Amygdala (tissue), 56 donors: ENCODE measurements at places on chromosomes 7 and 10.

DNA sequence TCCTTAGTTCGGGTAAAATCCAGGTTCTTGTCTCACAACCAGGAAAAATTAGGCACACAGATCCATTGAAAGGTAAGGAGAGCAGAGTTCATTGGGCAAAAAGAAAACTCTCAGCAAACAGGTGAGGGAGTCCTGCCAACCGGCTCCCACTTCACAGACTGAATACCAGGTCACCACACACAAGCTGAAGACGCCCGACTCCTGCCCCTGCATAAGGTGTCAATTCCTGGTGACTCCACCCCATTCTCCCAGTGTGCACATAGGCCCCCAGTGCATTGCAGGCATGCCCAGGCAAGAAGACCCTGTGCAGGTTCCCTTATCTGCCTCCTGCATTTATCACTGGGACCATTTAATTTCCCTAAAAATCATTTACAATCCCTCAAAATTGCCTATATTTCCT is 354.6 kb downstream of the LRRTM3 start:
- no peak for DNase-seq

- DNase-seq: no peak
These were observed 29.1 kb downstream of the PAPOLB start for GRCh38 chr7:4832711-4833110.

- no peak for DNase-seq
These were observed 2.7 kb upstream of the IQUB start for GRCh38 chr7:123537026-123537642.

DNA sequence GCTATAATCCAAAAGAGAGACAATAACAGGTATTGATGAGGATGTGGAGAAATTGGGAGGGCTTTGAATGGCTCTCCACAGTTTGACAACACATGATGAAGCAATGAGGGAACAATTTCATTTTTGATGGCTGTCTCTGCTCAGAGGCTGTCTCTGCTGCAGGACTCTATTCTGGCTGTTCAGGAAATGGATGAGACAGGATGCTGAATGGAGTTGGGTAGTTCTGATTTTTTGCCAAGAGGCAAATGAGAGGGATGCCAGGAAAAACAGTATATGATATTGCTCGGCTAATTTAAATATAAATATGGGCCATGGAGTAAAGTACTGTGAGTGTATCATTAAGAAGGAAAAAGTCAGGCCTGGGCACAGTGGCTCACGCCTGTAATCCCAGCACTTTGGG is 16.8 kb downstream of the APBB1IP start:
- DNase-seq: no peak

DNA sequence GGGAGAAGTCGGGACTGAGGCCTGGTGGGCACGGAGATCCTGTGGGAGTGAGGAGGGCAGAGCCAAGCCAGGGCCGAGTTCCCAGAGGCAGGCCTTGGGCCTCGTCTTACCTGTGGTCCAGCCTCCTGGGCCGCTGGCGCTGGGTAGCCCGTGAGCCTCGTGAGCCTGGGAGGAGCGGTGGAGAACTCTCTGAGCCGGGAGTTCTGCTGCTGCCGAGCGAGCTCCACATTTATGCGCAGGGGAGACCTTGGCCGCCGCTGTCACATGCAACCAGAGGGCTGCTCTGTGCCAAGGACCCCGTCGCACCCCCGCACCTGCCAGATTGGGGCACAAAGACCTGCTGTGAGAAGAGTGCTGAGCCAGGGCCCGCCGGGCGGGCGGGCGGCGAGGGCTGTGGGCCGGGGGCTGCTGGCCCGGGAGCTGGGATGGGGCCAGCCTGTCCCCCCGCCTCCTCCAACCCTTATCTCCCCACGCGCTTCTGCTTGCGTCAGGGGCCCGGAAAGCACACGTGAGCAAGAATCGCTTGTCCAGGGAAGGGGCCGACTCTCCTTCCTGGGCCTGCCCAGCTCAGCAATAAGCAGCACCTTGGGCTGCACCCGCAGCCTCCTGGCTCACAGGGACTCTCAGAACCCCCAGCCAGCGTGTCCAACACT is 10.2 kb downstream of the VENTX start:
- no peak for DNase-seq

DNA sequence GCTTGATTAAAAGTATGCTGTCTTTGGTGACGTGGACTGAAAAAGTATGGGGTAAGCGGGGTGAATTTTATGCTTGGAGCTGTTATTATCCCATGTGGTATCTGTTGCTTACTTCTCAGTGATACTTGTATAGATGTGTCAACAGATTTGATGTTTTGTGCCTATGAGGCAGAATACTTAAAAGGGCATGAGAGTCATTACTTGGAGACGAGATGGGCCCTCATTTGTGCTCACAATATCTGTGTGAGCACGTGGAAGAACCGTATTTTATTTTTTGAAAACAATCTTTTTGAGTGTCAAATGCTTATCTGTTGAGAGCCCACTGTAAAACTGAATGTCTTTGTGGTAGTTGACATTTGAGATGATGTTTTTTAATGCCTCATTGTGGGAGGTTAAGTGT is 281.9 kb downstream of the EXOC4 start:
- DNase-seq: no peak

GRCh38 chr7:1455241-1455939 is 3.9 kb downstream of the MICALL2 start:
- DNase-seq: no peak

GRCh38 chr10:91200314-91201212 is 19.9 kb upstream of the PCGF5 start:
- DNase-seq: no peak

DNA sequence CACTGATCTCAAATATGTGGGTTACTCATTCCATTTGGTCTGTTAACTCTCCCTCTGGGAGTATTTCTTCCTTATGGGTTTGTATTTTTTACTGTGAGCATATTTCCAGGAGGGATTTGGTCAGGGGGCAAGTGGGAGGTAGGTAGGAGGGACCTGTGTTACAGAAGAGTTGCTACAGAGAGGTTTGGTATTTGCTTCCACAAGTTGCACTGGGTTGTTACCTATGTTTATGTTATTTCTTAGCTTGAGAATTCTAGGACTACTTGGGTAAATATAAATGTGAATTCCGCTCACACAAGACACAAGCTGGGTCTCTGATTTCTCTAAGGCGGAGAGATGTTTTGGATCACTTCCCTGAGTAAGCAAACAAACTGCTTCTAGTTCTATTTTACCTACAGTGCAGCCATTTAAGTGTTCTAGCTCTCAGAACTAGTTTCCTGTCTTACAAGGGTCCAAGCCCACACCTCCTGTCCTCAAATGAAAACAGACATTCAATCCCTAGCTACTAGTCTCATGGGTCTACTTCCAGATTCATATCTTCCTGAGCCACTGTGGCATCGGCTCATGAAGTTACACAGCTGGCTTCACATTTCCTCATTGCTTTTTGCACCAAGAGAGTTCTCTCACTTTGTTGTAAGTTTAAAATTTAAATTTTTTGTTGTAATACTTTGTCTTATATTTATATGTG is 75.4 kb upstream of the PPP1R3C start:
- DNase-seq: no peak

DNA sequence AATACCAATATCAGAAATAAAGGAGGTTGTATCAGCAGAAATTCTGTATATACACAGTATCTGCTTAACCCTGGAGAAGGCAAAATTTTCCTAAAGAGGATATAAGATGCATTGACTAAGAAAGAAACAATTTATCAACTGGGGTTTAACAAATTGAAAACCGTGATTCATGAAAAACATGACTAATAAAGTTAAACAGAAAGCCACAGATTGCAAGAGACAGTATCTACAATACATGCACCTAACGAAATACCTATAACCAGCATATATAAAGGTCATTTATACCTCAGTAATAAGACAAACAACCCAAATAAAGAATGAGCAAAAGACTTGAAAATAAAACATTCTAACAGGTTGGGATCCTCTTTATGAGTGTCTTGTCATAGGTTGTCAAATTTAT is 101.8 kb downstream of the IQUB start:
- DNase-seq: no peak

DNA sequence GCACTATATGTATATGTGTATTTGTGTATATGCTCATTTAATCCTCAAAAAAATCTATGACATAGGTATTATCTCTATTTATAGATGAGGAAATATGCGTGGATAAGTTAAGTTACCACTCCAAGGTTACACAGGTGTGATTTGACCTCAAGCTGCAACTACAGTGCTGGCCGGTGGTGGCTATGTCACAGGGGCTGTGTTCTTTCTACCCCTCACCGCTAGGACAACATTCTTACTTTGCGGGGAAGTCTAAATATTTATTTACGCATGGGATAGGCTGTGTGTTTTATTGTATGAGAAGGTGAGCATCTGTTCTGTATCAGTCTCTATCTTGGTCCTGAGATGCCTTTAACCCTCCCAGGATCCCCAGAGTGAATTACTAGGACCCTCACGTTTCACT is 60.0 kb downstream of the CREB5 start:
- no peak for DNase-seq

- no peak for DNase-seq
These were observed 29.8 kb downstream of the C10orf67 start for GRCh38 chr10:23314835-23315239.

DNA sequence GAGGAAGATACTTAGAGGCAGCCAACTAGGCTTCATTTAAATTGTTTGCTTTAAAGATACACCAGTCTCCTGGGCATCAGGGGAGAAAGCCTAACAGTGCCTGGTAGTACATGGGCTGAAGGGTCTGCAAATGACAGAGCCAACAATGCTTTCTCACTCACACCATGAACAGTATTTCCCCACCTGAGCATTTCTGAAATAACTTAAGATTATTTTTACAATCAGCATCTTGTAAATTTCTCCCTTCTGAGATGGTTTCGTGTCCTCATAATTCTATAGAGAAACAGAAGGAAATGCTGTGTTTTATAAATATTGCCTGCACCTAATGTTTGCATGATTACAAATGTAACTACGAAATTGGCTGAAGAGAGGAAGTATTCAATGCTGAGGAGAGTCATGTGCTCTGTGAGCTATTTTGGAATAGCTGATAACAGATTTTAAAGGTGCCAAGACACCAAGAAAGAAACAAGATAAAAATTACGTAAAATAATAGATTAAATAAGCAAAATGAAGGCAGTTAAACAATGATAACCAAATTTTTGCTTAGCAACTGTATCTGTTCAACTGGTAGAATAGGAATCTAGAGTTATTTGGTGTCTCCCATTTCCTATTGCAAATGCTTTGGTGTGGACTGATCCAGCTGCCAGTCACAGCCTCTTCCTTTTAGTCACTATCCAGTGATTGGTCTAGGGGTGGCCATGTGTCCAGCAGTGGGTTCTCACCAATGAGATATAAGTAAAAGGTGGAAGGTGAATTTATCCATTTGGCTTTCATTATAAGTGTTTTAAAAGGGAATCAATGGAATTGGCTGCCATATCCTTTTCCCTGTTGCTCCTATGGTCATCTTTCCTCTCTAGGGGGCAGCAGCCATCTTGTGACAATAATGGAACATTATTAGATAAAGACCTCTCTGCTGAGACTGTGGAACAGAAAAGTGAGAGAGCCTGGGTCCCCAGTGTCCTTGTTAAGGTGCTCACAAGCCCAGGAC is 167.9 kb upstream of the SLC26A5 start:
- no peak for DNase-seq

- no peak for DNase-seq
These were observed 199.1 kb upstream of the LYZL2 start for GRCh38 chr10:30828680-30829079.

GRCh38 chr7:20507157-20507556 is 108.3 kb upstream of the ABCB5 start:
- no peak for DNase-seq

- DNase-seq: no peak
These were observed 49.6 kb upstream of the PDGFA start for GRCh38 chr7:569071-569855.

- no peak for DNase-seq
These were observed 5.7 kb upstream of the HSPA12A start for GRCh38 chr10:116748041-116748440.

GRCh38 chr10:97762816-97763215 is 9.0 kb downstream of the SFRP5 start:
- no peak for DNase-seq

DNA sequence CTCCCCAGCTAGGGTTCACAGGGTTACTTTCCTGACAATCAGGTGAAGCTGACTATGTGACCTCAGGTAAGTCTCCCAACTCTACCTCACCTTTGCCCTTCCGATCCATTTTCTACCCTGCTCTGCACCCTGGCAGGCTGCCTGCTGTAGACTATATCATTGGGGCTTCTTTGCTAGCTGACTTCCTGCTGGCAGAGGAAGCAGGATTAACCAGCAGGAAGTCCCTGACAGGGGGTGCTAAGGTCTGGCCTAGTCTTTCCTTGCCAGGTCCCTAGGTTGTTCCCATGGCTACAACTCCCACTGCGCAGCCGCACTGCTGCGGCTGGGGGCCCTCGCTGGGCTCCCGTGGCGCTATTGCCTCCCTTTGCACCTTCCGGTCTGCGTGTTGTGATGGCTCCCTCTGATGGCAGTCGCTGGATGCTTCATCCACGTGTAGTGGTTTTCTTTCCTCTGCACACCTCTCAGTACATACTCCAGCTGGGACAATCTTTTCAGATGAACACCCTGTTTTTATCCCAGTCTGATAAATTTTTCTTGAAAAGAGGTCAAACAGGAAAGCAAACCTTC is 365.9 kb downstream of the REEP3 start:
- no peak for DNase-seq

DNA sequence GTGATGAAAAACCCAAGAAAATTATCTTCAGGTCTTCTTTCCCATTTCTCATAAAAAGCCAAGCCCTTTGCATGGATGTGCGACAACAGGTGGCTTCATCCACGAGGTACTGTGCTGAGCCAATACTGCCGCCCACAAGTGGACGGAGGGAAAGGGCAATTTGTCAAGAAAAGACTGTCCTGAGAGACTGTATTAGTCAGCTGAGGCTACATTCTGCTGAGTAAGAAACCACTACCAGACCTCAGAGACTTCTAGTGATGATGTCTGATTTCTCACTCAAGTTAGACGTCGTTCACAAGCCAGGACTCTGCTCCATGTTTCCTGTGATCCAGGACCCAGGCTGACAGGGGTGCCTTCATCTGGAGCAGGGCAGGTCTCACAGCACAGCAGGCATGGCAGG is 171.5 kb upstream of the CDCA7L start:
- no peak for DNase-seq

GRCh38 chr10:67603701-67604100 is 92.3 kb downstream of the CTNNA3 start:
- DNase-seq: no peak

- no peak for DNase-seq
These were observed 127.2 kb downstream of the CELF2 start for GRCh38 chr10:11144626-11145494.

- DNase-seq: no peak
These were observed 7.5 kb downstream of the IFIT1 start for GRCh38 chr10:89399956-89400355.

- DNase-seq: no peak
These were observed 172.3 kb downstream of the IMMP2L start for GRCh38 chr7:111390000-111390399.

DNA sequence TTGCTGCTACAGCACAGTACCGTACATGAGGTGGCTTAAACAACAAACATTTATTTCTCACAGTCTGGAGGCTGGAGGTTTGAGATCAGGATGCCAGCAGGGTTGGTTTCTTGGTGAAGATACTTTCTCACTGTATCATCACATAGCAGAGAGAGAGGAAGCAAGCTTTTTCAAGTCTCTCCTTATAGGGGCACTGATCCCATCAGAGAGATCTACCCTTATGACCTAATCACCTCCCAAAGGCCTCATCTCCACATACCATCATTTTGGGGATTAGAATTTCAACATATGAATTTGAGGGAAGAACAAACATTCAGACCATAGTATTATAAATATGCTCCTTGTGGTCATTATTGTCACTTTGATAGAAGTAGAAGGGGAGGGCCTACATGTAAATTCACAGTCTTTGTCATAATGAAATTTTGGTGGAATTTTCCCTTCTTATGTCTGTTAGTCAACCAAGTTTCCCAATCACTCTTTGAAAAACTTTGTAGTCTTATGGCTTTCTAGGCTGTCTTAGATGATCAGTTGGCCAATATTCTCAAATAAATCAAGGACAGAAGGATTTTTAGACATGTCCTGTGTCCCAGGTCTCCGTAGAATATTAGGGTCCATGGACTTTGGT is 606.2 kb downstream of the LRMDA start:
- DNase-seq: no peak
